ENCODE measurements at places on chromosomes 3 and 15.

DNA sequence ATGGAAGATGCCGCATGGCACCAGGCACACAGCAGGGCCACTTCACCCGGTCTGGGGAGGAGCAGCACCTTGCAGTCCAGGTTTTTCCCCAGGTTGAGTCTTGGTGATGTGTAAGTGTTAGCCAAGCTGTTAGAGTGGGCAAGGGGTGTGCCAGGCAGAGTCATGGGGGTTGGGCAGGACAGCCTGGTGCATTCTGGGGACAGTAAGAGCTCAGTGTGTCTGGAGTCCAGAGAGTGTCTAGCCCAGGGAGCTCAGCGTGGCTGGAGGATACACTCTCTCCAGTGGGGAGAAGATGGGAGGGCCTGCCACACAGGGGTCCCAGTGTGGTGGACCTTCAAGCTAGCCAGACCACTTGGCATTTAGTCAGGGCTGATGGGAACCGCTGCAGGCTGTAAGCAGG, 87.4 kb downstream of the AAGAB start:
- DNase-seq: peak; percentile 58

GRCh38 chr15:91833056-91833455, 20.5 kb upstream of the SLCO3A1 start:
- no peak for DNase-seq

DNA sequence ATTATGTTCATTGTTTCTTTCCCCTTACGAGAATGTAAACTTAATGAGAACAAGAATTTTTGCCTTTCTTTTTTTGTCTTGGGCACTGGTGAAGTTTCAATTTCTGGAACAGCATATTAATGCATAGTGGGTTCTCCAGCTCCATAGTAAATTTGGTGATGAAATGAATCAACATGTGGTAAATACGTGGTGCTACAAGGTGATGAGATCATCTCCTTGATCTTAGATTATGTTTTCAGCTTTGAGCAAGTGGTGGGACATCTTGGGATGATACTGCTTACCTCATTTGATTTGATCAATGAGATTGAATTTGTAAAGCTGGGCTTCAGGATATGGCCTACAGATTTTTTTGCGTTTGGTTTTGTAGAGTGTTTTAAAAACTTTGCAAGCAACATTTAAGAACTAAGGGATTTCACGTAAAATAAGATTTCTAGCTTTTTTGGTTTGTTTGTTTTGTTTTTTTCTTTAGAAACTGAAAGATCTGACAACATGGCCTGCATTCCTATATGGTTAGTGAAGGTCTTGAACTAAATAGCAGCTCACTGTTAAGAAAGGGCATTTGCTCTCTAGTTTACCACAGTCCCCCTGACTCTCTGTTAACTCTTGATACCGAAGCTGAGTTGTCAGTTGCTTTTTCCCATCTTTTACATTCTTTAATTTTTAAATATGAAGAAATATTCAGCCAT, 45.6 kb downstream of the FNDC3B start:
- DNase-seq: no peak

DNA sequence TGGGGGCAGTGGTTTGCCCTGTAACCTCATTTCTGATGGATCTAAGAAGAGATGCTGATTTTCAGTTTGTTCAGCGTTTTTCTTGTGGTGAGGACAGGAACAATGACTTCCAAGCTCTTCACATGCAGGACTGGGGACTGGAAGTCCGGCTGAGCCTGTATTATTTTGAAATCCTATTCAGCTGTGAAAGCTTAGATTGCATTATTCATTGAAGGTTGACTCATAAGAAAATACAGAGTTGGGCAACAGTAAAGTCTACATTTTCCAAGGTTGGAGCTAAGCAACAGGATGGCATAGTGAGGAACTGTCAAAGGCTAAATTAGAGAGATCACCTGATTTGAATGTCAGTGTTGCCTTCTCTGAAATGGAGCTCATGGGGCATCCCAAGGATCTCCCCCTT, 230.9 kb upstream of the FEZF2 start:
- no peak for DNase-seq

GRCh38 chr15:74768771-74769342, 13.0 kb upstream of the CSK start:
- DNase-seq: no peak

DNA sequence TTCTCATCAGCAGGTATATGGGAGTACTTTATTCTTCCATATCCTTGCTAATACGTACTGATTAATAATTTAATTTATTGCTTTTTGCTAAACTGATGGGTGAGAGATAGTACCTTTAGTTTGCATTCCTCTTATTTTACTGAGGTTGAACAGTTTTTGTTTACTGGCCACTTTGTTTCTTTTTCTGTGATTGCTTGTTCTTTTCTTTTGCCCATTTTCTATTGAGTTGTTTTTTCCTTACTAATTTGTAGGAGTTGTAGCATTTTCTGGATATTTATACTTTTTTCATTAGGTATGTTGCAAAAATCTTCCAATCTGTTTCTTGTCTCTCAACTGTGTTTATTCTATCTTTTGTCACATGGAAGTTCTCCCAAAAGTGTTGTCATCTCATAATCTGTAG, 4.8 kb downstream of the PDCD6IP start:
- no peak for DNase-seq

DNA sequence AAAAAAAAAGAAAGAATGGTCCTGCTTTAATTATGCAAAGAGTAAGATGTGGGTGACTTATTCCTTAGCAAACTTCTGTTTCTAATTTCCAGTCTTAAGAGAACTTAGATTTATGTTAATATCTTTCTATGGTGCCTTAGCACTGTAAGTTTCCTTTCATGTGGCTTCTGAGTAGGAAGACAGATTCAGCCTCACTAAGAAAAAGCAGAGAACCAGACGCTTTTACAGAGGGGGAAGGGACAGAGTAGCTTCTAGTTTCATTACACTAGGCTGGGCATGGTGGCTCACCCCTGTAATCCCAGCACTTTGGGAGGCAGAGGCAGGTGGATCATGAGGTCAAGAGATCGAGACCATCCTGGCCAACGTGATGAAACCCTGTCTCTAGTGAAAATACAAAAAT, 95.0 kb downstream of the DHX30 start:
- DNase-seq: no peak

- DNase-seq: no peak
These were observed 2.0 kb downstream of the P4HTM start for GRCh38 chr3:48991851-48992545.

DNA sequence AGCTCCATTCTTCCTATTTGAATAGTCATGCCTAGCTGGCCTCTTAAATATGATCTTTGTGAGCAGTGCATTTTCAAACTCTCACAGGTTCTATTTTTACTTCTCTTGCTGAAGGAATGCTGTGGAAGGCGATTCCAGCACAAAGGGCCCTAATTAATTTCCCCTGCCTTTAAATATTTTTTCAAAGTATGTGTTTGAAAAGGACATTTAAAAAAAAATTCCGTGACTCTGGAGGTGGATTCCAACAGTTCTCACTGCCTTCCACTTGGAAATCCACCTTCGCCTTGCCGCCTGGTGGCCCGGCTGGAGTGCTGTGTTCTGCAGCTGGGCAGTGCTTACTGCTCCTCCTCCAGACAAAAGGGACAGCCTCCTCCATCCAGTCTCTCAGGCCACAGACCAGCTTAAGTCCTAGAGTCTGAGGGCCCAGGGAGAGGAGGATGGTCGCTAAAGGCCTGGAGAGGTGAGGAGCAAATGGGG, 61.5 kb upstream of the CORO2B start:
- no peak for DNase-seq

DNA sequence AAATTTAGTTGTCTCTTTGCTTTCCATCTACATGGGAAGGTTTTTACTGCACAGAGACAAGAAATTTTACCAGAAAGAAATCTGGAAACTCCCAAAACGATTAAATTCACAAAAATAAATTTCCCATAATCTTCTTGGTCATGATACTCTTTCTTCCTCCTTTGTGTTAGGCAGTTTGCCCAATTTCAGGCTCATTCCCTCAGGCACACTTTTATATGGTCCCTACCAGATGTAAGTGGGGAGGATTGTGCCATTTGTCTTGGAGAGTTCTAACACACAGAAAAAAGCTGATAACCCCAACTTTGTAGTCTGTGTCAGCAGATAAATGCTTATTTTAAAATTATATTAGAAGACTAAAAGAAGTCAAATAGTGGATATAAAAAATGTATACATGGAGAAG, 49.1 kb upstream of the CCDC50 start:
- no peak for DNase-seq

DNA sequence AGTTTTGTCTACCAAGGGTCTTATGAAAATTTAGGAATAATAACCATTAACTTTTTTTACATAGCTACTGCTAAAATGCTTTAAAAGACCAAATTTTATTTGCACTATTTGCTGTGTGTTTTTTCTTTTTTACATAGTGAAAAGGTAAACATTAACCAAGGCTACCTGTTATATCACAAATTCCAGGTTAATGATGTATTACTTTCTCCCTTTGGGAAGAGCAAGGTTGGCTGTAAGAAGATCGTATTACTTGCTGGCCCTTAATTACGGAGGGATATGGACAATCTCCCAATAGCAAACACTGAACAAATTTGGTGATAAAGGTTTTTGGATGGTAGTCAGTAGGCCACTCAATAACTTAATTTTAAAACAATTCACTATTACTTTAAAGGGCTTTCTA, 22.4 kb downstream of the LRRC58 start:
- no peak for DNase-seq

DNA sequence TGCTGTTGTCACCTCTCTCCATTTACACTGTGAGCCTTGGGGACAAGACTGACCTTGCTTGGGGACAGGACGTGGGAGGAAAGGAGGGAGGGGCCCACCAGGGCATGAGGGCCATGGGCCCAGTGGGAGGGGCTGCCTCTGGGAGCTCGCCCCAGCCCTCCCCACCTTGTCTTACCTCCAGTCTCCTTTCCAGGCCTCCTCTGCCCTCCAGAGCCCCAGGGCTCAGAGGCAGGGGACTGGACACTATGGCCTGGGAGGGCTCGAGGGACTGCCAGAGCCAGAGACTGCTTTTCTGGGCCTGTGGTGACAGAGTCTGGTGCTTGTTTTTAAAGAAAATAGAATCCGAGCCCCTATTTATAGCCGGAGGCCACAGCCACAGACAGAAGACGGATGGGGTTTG, 10.2 kb downstream of the CSPG4 start:
- DNase-seq: no peak

DNA sequence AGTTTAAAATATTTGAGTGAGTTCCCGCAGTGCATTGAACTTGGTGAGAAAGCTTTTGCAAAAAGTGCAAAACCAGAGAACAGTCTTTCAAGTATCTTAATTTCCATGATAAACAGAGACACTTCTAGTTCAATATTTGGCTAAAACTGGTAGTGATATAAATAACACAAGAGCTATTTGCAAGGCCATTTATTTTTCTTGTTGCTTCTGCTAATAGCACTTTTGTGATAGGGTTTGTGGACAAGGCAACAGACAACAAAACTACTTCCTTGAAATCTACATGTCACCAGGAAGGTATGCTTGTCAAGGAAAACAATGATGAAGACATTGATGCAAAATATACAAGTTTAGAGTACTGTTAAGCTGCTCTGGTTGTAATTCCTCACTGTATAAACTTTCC, 1225.1 kb downstream of the OTOL1 start:
- no peak for DNase-seq

GRCh38 chr15:49848807-49849206, 228.0 kb downstream of the DTWD1 start:
- no peak for DNase-seq

DNA sequence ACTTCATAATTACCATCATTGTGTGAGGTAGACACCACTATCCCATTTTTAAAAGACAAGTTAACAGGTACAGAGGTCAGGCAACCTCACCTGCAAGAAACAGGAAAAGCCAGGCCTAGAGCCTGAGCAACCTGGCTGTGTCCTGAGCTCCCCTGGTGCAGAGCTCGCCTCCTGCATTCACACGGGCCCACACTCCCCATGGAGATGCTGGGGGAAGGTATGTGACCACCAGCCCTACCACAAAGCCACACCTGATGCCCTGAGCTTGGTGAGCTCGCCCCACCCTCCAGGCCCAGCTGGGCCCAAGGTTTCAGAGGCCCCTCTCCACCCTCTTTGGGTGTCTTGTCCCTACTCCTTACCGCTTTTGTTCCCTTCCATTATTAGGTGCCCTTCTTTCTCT, 1.2 kb upstream of the EFCAB12 start:
- DNase-seq: no peak

DNA sequence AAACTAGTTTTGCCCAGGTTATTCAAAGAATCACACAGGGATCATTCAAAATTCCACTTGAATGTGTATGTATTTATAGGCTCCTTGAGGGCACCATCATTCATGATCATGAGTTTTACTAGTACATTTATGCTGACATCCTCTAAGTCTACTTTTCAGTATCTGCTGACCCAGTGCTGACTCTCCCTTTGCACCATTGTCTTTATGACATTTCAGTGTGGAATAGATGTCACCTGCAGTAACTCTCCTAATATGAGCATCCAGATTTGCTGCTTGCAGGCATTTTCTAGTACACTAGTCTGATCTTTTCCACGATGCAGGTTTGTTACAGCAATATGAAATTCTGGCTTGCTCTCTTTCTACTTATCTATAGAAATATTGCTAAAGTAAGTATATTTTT, 1603.5 kb downstream of the SI start:
- DNase-seq: no peak

DNA sequence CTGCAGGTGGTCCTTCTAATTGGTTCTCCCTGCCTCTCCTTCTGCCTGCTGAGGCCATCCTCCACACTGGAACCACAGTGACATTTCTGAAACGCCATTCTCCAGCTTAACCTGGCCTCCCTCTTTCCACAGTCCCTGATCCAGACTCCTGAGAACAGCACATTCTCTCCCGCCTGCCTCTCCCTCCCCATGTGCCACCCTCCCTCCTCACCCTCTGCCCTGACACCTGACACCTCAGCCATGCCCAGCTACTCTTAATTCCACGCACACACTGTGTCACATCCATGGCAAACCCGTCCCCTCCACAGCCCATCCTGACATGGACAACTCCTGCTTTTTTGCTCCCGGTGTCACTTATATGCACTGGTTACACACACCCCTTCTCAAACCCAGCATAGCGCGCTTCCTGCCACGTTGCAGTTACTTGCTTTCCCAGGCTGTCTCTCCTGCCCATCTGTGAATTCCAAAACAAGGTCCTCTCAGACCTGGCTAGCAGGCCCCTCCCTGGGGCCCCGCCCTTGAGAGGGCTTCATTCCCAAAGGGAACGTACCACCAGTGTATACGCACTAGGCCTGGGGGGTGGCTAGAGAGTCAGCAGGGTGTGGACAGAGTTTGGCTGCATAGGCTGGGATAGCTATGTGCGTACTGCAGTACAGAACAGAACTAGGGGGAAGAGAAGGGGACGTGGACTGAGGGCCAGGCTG, 92.7 kb upstream of the BLM start:
- no peak for DNase-seq

DNA sequence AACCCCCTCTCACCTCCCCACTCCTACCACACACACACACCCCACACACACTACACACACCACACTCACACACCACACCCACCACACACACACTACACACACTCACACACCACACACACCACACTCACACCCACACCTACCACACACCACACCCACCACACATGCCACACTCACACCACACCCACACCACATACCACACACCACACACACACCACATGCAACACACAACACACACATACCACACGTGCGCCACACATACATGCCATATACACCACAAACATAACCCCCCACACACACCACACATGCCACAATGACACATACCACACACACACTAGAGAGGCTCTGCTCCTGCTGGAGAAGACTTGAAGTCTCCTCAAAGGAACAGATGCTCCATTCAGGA, 5.9 kb upstream of the ITPKA start:
- no peak for DNase-seq
